ENCODE measurements at places on chromosomes 6 and 20.
A peak's percentile ranks its signal among the peaks of the same experiment; 100 is the strongest.

DNA sequence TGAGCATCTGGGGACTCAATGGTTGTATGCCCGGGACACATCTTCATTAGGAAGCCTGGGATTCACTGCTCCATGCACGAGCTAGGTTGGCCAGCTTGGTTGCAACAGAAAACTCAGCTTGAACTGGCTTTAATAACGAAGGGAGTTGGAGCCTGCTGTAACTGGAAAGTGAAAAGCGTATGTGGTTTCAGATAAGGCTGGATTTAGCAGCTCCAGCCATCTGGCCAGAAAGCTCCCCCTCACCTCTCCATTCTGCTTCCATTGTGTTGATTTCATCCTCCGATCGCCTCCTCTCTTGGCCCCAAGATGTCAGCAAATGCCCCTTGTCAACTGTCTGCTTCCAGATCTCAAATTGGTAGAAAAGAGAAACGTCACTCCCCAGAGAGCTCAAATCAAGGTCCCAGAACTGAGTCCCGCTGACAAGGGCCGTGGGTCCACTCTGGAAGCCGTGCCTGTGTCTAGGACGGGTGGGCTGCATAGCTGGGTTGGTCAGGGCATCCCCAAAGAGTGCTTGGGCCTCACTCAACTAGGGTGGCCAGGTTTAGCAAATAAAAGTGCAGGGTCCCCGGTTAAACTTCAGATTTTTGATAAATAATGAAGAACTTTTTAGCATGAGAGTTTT, 117.0 kb upstream of the PMEPA1 start:
- no peak for DNase-seq

- DNase-seq, result no peak
These were observed 196.9 kb downstream of the PRL start for GRCh38 chr6:22099923-22100322.

- no peak for DNase-seq
These were observed 482.6 kb downstream of the EPM2A start for GRCh38 chr6:145252737-145253136.

DNA sequence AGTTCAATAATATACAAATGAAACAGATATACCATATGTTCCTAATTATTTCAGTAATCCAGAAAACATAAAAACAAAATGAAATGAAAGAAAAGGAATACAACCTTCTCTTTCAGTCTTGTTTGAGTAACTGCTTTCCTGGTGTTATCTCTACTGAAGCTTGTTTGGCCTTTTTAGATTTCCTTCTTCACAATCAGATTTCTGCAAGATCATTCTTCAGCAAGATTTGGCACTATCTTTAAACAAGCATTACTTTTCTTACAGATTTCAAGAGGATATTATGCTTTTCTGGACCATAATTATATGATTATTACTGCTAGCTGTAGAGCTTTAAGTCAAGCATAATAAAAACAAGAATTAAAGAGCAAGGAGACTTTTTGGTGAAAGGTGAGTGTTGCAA, 120.2 kb downstream of the MYB start:
- DNase-seq, result no peak

- no peak for DNase-seq
These were observed 608.1 kb downstream of the TENT5A start for GRCh38 chr6:81144346-81144745.

GRCh38 chr6:52995913-52996645, 995 bp upstream of the GSTA4 start:
- no peak for DNase-seq

GRCh38 chr6:81938014-81938856, 185.8 kb upstream of the TENT5A start:
- no peak for DNase-seq

GRCh38 chr20:10004900-10005299, 29.9 kb upstream of the ANKEF1 start:
- no peak for DNase-seq

DNA sequence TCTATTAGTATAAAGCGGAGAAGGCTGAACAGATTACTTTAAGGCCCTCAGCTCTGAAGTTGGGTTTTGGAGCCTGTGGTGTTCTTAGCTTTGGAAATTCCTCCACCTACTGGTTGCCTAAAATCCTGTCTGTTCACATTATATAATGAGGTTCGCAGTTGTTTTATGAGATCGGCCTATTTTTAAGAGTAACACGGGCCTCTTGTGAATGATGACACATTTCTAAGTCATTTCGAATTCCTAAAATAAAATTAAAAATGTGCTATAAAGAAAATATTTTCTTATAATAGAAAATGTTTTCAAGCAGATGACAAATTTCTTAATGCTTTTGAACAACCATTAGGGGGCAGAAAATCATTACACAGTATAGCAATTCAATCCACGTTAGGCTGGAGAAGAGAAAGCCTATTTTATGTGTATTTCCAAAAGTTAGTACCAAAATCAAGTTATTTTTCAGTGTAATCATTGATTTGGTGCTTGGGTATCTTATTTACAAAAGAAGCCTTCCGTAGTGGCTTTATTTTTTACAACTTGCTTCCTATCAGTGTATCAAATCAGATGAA, 15.8 kb upstream of the FAM8A1 start:
- no peak for DNase-seq

DNA sequence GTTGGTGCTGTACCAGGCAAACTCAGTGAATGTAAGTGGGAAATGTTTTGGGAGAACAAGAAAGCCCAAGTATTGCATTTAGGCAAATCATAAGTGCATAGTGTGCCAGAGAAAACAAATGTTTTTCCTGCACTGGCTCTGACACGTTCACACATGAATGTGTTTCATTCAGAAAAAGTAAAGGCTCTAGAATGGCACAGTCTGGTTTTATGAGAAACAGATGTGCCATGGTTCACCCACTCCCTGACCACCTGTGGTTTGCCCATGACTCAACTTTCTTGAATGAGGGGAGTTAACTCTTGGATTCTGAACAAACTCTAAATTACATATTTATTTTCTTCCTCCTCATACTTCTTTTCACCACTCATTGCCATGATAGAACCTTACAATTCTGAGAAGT, 126.9 kb downstream of the KCNQ5 start:
- DNase-seq, result no peak

DNA sequence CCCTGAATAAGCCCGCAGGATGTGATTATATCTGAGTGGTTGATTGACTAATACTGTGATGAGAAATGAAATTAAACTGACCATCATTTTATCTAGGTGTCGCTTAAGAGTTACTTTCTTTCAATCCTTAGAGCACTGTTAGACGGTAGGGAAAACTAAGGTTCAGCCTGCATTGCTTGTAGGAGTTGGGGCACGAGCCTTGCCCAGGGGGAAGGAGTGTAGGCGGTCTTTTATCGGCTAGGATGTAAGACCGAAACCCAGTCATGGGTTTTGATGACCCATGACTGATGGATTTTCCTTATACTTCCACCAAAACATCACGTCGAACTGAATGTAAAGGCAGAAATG, 392 bp upstream of the TASP1 start:
- DNase-seq, result no peak

DNA sequence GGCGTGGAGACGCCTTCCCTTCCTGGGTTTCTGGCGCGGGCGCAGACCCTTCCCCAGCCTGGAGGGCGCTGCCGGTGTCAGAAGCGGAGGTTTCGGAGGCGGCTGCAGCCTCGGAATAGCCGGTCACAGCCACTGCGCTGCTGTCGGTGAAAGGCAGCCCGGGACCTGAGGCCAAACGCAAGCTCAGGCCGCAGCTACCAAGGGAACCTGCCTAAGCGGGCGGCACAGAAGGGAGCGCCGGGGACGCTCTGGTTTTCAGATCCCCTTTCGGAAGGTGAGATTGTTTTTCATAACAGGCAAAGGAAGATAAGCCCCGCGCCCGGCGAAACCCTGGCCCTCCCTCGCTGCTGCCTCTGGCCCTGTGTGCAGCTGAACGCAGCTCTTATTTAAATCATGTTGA, 116.5 kb downstream of the FAM120B start:
- peak; percentile 49 for DNase-seq

DNA sequence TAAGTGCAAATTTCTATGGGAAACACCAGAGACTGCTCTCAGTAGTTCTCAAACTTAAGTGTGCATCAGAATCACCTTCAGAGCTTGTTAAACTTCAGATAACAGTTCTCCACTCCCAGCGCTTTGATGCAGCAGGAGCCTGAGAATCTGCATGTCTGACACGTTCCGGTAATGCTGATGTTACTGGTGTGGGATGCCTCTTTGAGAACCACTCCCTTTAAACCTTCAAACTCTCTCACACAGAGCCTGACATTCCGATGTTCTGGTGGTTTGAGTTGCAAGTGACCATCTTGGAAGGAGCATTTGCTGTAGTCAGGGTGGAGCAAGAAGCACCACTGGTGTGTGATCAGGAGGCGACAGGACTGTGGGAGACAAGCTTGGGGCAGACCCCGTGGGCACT, 57.9 kb downstream of the OTOR start:
- DNase-seq, result no peak

- no peak for DNase-seq
These were observed 28.6 kb upstream of the NTSR1 start for GRCh38 chr20:62679978-62680589.

DNA sequence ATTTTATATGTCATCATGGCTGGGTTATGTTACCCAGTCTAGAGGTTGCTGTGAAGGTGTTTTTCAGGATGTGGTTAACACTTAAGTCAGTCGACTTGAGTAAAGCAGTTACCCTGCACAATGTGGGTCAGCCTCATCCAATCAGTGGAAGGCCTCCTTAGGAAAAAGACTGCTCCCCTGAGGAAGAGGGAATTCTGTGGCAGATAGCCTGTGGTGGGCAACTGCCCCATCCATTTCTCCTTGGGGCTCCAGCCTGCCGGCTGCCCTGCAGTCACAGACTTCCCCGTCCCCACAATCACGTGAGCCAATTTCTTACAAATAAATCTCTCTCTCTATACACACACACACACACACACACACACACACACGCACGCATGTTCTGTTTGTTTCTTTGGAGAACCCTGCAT, 34.5 kb upstream of the MPC1 start:
- no peak for DNase-seq

GRCh38 chr20:13418263-13419229, 197.5 kb downstream of the ISM1 start:
- DNase-seq, result no peak

DNA sequence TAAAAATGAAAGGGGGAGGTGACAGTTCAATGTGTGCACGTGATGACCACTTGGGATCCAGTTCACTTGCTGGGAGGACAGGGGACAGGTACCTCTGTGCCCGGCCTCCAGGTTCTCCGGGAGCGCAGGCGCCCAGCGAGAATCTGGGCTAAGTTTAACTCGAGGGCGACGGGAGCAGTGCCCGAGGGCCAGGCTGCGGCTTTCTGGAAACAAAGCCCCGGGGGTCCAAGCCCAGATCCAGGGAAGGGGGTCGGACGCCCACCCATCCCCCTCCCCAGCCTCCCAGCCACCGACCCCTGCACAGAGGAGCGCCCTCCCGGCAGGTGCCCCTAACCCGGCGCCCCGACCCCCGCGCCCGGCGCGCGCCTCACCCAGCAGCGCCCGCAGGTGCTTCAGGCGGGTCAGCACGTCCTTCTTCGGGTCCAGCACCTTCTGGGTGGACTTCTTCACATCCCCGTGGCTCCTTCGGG, 405 bp downstream of the RALGAPA2 start:
- no peak for DNase-seq
